ENCODE measurements at places on chromosomes 4 and X.

GRCh38 chr4:87911252-87911774, 64.2 kb upstream of the SPP1 start:
- no peak for DNase-seq

- DNase-seq: no peak
Observed at GRCh38 chr4:42605264-42605663, 51.6 kb downstream of the ATP8A1 start.

GRCh38 chrX:118507766-118508165, 12.2 kb downstream of the DOCK11 start:
- DNase-seq: no peak

GRCh38 chrX:82676386-82676785, 831.7 kb upstream of the POU3F4 start:
- DNase-seq: no peak

DNA sequence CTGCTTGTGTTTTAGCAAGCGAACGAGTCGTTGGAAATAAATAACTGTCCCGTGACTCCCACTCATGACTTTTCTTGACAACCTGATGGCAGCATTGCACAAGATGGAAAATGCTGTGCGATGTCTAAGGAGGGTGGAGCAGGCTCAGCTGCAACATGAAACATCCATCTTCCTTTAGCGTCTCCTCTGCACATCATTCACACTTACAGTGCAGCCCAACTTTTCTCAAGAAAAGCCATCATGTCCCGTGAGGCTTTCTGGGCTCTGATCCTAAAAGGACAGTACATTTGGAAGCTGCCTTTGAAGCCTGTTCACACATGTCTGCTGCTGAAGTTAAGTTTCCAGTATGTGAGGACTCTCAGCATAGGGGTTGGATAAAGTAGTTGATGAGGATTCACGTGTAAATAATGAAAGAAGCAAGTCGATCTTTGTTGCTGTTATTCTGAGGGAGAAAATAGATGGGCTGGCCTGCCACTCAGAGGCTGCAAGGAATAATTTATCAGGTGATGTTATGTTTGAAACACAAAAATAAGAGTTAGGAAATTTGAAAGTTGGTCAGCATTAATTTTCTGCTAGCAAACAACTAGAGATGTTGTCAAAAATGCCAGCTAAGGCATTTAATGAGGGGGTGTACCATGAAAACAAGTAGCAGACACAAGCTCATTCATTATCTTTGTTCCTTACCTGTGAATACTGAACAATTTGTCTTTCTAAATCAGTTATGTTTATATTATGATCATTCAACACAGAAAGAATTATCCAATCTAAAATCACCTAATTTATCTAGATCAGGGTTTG, 328.7 kb upstream of the ZFP42 start:
- DNase-seq: no peak

Measured in NCI-H526 (cell line).